ENCODE measurements at places on chromosomes 4 and X.

GRCh38 chr4:76758290-76758882, 139.6 kb downstream of the SOWAHB start:
- DNase-seq = no peak

DNA sequence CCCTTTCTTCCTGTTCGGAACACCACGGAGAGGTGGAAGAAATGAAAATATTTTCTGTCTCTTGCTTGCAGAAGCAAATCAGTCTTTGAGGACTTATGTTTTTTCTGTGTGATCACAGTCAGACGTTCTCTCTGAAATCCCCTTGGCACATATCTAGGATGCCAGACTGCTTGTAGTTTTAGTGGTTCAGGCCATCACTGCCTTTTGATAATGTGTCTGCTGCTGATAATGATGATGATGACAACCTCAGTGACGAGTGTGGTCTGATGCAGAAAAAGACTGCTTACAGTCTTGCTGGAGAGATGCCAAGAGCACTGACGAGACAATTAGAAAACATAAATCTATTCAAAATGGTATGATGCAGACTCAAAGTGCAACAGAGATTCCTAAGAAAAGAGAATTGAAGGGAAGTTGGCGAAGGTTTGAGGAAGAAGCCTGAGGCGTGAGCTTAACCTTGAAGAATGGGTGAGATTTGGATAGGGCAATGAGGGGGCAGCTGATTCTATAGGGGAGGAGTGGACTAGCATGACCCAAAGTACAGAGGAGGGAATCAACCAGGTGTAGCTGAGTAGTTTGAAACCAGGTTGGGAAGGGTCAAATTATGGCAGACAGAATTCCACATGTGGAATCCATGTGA, 7.9 kb downstream of the RAB33A start:
- no peak for DNase-seq

GRCh38 chr4:137952116-137952515, 290.0 kb downstream of the SLC7A11 start:
- DNase-seq = no peak

DNA sequence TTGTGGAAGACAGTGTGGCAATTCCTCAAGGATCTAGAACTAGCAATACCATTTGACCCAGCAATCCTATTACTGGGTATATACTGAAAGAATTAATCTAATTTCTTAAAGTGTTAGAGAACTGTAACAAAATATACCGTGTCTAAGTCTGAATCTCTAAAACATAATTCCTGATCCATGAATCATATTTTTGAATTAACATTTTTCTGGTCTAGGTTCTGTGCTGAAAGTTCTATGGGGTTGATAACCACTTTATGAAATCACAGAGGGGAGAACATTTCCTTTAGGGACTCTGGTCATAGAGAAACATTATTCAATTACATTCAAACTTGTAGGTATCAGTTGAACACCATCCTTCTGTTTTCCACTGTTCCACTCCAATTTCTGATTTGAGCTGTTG, 91.9 kb upstream of the ETNPPL start:
- no peak for DNase-seq

DNA sequence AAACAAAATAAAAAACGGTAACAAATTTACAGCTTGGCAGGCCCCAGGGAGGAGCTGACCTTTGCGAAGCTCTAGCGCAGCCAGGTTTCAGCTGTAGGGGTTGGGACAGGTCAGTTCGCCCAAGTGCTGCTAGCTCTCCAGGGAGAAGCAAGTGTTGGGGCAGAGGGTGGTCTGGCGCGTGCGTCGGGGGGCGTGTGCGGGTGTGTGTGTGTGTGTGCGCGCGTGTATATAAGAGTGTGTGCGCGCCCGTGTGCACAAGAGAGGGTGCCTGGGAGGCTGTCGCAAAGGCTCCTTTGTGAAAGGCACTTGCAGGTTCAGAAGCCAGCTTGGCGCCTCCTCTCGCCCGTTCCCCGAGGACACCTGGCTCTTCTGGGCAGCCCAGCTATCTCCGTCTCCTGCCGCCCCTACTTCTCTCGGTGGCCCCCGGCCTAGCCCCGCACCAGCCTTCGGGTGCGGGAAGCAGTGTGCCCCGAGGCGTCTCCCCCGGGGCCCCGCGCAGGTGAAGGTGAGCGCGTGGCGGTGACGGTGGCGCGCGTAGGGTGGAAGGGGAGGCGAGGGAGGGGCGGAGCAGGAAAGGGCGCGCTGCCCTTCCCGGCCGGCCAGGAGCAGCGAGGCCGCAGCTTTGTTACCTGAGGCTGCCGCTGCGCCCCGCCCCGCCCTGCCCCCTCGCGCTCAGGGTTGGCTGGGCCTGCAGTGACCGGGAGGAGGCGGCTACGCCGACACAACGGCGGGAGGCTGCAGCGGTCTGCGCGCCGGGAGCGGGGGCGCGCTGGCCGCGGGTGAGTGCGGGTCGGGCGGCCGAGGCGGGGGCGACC, at the start of gene FHDC1:
TSS of gene FHDC1 (plus strand) at position 693 of the 815 bp plus-strand sequence. CDS start 6,735 bp downstream, outside the sequence.
- no peak for DNase-seq

DNA sequence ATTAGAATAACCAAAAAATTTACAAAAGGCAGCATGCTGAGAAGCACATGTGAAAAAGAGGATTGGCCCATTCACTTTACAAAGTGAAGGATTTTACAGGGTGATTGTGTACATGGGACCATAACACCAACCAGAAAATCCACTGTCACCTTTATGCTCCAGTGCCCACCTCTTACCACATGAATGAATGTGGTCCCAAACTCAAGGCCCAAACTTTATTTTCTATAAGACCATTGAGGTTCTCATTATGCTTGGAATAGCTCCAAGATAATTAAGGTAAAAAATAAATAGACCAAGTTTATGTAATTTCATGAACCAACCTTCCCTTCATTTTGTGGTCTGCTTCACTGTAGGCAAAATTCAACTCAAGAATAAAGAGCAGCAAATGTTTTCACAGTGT, 24.3 kb upstream of the MYOZ2 start:
- DNase-seq = no peak

GRCh38 chrX:110561034-110561433, 202.4 kb downstream of the RTL9 start:
- no peak for DNase-seq

Data from stimulated activated CD4-positive, alpha-beta T cell treated with anti-CD3 and anti-CD28 coated beads, Interleukin-12 subunit alpha, Interleukin-12 subunit beta, amount 100 ng/mL, for 48 hours (primary cell).